HEK293T (cell line): ENCODE measurements at places on chromosomes 16 and 17.

DNA sequence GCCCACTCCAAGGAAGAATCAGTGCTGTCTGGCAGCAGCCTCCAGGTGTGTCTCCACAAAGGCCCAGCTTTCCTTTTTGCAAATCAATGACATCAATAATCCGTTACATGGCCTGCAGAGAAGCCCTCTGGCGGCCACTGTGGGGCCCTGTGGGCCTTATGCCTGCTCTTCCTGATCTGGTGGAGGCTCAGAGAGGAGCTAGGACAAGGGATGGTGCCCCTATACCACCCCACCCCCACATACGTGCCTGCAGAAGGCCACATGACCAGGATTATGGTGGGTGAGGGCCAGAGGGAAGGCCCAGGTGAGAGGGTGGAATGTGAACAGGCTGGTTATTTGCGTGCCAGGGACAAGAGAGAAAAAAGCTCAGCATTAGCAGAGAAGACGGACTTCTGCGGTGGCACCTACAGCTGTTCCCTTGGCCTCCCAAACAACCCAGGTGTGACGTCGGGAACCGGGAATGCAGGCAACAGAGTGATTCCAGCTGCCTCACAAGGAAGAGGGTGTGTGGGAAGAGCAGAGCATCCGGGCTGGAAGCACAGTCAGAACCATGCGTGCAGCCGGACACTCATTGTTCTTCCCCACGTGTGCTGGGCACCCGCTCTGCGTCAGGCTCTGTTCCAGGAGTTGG lies 22.5 kb downstream of the EIF4A3 start:
- peak; percentile 51 for DNase-seq

DNA sequence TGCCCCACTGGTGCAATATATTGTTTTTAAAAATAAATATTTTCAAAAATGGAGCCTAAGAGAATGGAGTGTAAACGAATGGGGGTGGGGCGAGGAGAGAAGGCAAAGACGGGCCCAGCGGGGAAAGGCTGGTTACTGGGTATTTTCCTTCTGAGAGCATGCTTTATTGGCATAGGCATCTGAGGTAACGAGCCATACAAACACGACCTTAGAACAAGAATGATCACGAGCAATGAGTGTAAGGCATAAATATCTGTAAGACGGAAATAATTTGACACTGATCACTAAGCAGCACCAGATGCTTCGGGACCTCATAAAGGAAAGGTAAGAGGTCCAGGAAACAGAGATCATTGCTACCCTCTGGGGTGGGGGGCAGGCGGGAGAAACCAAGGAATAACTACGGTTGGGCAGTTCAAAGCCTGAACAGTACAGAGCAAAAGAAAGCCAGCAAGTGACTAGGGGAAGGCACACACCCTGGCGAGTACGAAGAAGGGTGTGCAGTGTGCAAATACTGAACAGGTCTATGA lies 959 bp downstream of the SSH2 start:
- peak; percentile 16 for DNase-seq

DNA sequence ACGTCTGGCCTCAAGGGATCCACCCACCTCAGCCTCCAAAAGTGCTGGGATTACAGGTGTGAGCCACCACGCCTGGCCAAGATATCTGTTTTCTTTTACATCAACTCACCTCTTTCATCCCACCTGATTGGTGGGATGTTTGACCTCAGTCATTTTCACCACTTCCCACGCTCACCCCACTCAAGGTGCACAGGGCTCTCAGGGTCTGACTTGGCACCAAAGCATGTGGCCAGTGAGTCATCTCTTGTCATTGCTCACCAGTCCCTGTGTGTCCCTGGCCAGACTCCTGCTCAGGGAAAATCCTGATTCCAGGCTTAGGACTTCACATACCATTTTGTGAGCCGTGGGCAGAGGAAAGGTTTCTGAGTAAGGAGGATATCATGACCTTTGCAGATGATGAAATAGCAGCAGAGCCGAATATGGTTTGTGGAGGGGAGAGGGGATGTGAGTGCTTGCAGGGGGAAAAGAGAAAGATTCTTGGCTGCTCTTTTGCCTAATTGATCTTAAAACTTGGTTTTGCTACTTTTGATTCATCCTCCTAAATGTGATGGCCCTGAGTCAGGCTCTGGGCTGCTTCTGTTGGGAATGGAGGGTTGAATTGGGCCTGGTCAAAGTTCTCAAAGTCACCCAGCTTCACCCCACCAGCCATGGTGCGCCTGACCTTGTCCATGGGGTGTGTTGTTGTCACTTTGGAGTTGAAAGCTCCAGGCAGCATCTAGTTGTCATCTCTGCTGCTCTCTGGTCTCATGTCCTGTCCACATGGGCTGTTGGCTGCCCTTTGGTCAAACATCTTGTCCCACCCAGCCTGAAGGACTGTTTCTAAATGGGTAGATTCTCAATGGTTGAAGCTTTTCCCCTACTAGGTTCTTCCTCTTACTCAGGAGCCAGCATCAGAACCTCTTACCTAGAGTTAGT lies 6.0 kb upstream of the KCNH6 start:
- no peak for DNase-seq

GRCh38 chr17:74362810-74363498 lies 1.3 kb upstream of the BTBD17 start:
- no peak for DNase-seq

DNA sequence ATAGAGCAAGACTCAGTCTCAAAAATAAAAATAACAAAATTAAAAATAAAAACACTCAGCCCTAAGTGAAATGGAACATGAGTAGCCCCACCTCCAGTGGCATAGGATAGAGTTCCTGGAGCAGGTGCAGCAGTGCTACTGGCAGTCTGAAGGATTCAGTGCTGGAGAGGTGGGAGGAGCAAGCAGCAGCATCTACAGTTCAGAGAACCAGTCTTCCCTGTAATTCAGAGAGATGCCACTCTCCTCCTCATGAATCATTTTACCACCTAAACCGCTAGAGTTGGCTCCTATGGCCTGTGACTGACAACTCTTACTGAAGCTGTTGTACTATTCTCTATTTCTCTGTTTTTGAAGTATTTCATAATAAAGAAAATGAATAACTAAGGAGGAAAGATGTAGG lies 56.0 kb upstream of the SMURF2 start:
- no peak for DNase-seq

GRCh38 chr16:52312716-52313115 lies 234.2 kb downstream of the TOX3 start:
- DNase-seq, result no peak

- no peak for DNase-seq
Observed at GRCh38 chr16:83705856-83706255, 101.9 kb upstream of the HSBP1 start.

- DNase-seq, result no peak
Observed at GRCh38 chr16:57962756-57963155, 8.2 kb downstream of the CNGB1 start.

DNA sequence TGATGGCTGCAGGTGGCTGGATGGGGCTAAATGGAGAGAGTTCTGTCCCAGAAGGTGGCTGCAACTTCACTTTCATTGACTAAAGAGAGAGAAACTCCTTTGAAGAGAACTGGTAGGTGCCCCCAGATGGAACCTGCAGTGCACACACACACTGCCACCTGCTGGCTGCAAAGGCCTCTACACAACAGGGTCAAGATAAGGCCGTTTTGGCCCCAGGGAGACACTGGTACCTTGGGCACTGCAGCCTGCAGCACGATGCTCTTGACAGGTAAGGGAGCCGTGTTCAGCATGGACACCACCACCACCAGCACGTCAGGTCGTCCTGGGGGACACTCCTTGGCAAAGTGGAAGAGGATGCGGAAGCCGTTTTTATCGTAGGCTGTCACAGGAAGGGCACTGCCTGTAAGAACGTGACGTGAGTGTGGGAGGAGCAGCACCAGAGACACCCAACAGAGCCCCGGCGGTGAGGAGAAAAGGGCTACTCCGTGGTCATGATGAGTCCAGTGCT lies 22.7 kb downstream of the GGA3 start:
- peak; percentile 86 for DNase-seq

- no peak for DNase-seq
Observed at GRCh38 chr16:84312783-84313382, 18.2 kb downstream of the WFDC1 start.

DNA sequence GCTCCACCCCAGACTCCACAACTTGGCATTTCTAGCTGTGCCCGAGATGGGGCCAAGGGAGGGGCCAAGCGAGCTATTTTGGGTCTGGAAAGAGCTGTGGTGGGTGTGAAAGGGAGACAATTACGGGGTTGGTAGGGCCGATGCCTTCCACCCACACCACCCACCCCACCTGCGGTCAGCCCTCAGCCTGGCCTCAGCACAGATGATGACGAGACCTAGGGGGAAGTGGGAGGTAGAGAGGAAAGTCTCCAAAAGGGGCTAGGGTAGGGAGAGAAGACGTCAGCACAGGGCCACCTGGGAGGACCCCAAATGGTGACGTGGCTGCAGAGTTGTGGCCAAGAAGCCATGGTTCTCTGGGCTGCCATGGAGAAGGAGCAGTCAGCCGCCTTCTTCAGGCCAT lies 83.1 kb downstream of the SDK2 start:
- DNase-seq, result no peak

- DNase-seq, result peak; percentile 34
Observed at GRCh38 chr16:67936124-67936879, at the start of gene PSMB10. TSS of gene PSMB10 (minus strand) at chr16:67936850. CDS start at chr16:67936749, 101 bp downstream.

GRCh38 chr16:12009922-12010321 lies 33.4 kb downstream of the SNX29 start:
- no peak for DNase-seq

DNA sequence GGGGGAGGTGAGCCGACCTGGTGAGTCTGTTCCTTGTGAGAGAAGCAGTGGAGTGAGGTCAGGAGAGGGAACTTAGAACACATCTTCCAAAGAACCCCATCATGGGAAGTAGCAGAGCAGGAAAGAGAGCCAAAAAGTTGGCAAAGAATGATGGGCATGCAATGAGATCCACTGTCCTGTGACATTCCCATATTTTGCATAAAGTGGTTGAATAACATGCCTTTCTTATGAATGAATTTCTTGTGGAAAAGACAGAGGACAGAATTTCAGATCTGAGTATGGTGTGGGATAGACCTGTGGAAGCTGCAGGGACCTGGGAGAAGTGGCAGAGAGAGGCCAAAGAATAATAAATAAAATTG lies 41.3 kb downstream of the TMEM100 start:
- no peak for DNase-seq

DNA sequence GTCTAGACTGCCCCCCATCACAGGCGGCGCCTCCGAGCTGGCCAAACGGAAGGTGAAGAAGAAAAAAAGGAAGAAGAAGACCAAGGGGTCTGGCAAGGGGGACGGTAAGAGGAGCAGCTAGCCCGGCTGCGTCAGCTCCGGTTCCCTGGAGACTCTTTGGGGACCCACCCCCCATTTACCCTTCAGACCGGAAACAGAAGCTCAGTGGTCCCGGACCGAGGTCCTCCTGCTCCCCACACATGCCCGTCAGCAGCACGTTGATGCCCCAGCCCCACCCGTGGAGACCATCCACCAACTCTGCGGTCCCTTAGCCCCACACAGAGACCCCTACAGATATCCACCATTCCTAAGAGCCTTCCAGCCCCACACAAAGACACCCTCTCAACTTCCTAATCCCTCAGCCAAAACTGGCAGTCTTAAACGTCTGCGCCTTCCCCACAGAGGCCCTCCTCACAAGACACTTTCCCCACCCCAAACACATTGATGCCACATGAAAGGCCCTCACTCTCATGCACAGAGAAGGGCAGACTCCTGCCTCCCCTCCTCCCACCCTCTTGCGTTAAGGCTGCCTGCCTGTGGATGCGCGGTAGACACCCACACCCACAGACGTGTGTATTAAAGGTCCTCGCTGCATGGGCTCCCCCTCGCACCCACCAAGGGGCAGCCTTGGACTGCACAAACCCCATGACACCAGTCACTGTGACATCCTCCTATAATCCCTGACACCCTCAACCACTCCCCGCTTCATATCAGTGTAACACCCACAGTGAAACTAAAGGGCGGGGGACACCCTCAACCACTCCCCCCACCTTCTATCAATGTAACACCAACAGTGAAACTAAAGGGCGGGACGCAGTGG lies 58.2 kb upstream of the RPH3AL start:
- DNase-seq, result no peak

GRCh38 chr17:50045154-50045553 lies 10.8 kb upstream of the ITGA3 start:
- DNase-seq, result no peak

GRCh38 chr17:50692448-50693035 lies 15.2 kb downstream of the ANKRD40 start:
- DNase-seq, result no peak

DNA sequence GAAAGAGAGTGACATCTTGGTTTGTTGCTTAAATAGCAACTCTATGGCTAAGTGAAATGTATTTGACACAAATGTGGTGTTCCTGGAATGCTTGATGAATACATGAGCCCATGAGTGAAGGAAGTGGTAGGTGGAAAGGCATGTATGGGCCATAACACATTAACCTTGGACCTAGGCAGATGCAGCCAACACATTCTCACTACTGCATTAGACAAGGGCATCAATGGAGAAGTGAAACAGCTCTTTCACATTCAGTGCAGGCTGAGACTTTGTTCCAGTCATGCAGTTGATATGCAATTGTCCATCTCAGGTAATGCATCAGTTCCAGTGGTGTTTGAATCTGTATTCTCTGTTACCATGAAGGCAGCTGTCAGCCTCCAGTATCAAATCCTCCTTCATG lies 133.6 kb downstream of the HS3ST3B1 start:
- DNase-seq, result no peak

GRCh38 chr16:79101491-79101890 lies 499.0 kb downstream of the MAF start:
- DNase-seq, result no peak

DNA sequence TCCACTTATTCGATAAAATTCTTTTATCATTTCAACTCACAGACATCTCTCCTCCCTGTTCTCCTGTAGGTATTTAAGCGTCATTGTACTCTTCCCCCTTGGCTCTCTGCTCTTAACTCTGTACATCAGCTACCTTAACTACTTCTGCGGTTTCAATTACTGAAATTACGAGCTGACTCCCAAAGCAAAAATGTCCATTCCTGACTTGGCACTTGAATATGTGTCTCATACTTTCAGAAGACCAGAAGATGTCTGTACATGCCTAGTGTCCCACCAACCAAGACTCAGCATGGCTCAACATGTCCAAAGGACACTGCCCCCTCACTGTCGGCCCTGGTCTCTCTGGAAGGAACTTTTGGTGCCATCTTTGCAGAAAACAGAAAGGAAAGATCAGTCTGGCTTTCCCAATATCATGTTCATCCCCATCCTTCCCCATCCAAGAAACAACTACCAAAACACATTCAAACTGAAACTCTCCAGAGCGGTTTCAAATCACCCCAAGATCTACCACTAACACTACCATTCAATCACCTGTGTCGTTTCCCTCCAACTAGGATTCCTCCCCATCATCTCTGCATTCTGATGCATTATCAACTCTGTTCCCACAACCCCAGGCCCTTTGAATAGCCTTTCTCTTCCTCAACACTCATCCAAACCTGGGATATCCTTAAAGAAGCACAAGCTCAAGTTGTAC lies 74.9 kb downstream of the ZFHX3 start:
- no peak for DNase-seq

- no peak for DNase-seq
Observed at GRCh38 chr17:32882734-32883133, 5.8 kb upstream of the MYO1D start.

DNA sequence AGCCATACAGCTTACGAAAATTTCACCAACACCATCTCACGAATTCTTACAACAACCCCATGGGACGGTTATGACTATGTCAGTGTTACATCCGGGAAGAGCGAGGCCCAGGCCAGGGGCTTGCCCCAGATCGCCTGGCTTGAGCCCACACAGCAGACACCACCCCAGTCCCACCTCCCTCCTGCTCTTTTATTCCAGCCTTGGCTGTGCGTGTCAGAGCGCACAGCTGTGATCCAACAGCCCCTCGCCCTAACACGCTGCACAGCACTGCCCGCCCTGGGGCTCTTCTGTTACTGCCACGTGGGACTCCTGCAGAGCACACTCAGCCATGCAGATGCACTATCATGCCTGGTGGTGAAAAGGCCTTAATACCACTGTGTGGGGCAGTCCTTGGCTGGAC lies 127.9 kb downstream of the ENGASE start:
- no peak for DNase-seq
